Fibroblast of villous mesenchyme (primary cell): ENCODE measurements at places on chromosomes 1 and 21. TPM values are rescaled to one million over a fixed set of nuclear protein-coding genes. Genes with fewer than 3 reads are reported as not detected.

DNA sequence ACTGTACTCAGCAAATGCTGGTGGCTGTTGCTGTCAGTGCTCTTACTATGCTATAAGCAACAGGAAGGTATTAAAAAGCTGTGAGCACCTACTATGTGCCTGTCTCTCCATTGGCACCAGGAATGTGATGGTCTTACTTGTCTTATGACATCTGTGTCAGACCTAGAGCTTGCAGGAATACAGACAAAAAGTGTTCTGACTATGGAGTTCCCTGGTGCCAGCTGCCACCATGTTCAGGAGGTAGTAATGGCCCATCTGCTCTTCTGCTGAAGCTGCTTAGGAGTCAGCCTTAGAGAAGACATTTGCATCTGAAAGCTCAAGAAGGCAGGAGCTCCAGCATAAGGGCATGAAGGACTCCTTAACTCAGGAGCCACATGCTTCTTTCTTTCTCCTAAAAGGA, 52.3 kb downstream of the MAB21L3 start:
- no peak for DNase-seq

DNA sequence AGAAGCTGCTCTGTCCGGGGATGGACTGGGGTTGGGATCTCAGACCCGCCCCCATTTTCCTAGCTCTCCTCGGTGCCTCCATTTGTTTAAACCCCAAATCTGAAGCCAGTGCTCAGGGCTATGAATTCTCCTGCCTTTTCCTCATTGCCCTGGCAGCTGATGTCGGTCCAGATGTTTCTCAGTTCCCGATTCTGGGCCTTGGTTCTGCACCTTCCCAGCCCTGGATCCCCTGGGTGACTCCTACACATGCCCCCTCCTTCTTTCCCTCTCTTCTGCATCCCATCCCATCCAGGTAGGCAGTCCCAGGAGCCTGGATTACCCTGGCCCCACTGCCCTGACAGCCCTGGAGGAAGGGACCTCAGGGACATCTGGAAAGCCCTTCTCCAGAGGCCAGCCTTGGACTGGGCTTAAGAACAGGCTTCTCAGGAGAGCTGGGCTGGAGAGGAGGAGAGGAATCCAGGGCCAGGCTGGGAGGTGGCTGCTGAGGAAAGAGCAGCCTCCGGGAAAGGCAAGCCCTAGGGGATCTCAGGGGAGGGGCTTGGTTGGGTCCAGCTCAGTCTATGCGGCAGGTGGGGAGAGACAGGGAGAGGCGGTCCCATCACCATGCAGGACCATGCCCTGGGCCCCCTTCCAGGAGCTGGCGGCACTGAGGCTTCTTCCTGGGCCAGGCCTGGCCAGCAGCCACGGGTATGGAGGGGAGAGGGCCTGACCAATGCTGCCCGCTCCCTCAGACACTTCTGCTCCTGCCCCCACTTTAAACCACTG, 6.8 kb upstream of the EPS8L3 start:
- no peak for DNase-seq

- no peak for DNase-seq
These were observed 29.4 kb upstream of the LRRN2 start for GRCh38 chr1:204714861-204715511.

DNA sequence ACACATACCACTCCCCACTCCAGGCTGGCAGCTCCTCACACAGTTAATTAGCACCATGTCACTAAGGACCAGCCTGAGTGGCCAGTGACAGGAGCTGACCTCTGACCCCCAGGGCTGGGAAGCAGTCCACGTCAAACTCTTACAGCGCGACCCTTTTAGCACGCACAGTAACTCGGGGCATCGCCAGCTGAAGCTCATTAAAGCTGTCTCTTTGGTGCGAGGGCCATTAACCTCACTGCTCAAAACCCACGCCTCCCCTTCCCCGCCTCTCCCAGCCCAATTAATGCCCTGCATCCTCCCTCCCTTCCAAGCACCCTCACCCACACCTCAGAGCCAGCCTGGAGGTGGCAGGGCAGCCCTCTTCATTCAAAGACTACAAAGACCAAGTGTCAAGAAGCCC, 31.7 kb downstream of the DMAP1 start:
- DNase-seq = no peak

DNA sequence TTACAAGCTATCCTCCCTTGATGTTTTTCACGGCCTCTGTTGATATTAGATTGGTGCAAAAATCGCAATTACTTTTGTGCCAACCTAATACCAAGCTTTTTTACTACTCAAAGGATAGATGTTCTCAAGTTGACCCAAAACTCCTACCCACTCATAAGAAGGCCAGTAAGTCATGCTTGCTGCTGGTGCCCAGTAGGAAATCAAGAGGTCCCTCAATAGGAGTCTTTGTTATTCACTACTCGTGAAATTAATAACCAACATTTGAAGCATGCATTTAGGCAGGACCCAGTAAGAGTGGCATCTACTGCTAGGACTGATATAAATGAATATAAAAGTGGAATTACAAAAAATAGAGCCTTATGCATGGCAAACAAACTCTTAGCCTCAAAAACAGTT, 52.6 kb downstream of the APP start:
- no peak for DNase-seq

DNA sequence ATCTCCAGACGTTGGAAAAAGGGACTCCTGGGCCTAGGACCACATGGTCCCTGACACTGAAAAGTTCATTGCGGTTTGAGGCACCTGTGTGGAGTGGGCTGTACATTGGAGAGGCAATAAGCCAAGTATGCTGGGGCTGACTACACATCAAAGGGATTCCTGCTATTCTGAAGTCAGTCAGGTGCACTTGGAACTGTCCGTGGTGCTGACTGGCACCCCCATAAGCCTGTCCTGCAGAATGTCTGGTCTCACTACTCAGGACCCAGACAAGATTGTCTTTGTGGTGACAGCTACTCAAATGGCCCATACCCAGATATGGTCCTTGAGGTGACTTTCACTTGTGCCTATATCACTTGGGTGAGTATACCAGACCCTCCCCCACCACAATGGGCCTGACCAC, 150.6 kb downstream of the RWDD3 start:
- peak; percentile 1 for DNase-seq

- DNase-seq = no peak
These were observed 159.0 kb upstream of the GALNT2 start for GRCh38 chr1:229907884-229908638.

GRCh38 chr1:95534985-95535384, 301.0 kb downstream of the RWDD3 start:
- no peak for DNase-seq

DNA sequence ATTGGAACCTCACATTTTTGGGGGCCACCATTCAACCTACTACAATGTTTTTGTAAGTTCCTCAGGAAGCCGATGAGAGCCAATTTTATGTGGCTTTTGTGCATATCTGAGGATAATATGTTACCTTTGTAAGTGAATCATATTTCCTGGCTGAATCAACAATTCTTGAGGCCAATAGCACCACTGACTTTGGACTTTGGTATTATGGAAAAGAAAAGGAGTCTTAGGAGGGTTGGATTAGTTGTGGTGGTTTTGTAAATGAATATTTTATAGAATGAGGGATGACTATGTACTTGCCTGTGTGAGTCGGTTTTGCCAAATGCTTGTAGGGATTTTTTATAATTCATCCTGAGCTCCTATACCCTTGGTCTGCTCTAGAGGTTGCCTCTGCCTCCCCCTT, 181.5 kb upstream of the HMGB4 start:
- no peak for DNase-seq

DNA sequence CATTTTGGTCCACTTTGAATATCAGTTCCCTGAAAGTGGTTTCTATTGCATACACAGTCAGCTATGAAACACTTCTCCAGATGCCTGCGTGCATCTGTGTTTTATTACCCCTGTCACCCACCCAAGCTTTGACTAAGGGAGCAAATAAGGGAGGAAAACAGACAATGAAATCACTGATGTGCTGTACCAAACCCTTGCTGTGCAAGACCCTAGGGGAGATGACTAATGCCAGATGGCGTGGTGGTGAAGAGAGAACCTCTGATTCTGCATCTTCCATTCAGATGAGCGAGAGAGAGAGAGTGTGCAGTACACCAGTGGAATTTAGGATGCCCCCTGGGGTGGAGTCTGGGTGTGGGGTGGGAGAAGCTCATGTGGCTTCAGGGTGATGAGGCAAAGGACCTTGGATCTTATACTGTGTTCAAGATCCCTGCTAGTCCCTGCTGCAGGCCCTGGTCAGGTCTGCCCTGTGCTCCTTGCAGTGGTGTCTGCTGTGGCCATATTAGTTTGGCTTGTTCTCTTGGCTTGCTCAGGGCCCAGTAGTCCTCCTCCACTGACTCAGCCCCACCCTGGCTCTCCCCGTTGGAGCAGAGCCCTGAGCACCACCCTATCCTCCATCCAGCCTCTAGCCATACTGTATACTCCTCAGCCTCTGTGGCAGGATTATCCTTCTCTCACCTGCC, 18.5 kb downstream of the CLCA1 start:
- DNase-seq = peak; percentile 75

DNA sequence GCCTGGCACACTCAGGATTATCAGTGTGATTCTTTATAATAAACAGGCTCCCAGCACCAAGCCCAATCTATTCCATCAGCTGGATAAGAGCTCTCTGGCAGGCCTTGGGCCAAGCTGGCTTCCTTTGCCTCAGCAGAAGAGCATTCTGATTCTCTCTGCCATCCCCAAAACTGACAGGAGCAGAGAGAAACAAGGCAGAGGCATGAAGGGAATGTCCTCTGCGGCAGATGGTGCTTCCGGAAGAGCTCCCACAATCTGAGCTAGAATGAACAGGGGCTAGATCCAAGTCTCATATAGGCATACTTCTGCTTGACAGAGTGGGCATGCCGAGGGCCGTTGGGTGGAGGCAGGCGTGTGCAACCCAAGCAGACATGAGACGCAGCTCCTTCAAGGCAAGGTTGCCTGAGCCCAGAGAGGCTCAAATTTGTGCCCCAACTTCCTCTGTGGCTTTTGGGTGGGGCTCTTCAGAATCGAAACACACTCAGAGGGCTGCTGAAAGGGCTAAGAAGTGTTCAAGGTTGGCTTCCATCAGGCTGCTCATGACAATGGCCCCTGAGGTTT, 4.0 kb downstream of the CAPN2 start:
- peak; percentile 74 for DNase-seq

DNA sequence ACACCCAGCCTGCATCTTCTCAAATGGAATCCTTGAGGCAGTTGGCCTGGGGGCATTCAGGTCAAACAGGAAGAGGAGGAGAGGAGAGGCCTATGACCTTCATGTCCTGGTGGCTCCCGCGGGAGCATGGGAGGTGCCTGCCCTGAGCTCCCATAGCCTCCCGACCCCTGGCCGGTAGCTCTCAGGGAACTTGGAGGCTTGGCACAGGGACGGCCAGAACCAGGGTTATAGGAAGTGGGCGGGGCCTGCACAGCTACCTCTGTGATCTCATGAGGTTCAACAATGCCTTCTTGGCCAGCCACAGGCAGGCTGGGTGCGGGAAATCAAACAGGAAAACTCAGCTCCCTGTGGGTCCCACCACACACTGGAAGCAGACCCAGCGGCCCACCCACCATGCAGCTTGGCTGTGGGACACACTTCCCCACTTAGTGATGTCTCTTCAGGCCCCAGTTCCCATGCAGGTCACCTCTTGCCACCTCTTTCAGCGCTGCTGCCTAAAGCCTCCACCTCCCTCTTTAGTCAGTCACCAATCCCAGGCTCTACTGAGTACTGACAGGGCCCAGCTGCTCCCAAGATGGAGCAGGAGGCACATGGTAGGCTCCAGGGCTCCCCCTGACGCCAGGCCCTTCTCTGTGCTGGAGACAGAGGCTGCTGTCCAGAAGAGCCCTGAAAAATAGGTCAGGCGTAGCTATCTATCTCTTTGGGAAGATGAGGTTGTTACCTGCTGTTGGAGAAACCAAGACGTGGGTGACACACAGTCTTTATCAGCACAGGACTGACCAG, at the start of gene SLFNL1:
Gene SLFNL1, minus strand, starts transcription at position 200 of the 783 bp plus-strand sequence. CDS start 1,065 bp downstream, outside the sequence.
- DNase-seq = peak; percentile 48

DNA sequence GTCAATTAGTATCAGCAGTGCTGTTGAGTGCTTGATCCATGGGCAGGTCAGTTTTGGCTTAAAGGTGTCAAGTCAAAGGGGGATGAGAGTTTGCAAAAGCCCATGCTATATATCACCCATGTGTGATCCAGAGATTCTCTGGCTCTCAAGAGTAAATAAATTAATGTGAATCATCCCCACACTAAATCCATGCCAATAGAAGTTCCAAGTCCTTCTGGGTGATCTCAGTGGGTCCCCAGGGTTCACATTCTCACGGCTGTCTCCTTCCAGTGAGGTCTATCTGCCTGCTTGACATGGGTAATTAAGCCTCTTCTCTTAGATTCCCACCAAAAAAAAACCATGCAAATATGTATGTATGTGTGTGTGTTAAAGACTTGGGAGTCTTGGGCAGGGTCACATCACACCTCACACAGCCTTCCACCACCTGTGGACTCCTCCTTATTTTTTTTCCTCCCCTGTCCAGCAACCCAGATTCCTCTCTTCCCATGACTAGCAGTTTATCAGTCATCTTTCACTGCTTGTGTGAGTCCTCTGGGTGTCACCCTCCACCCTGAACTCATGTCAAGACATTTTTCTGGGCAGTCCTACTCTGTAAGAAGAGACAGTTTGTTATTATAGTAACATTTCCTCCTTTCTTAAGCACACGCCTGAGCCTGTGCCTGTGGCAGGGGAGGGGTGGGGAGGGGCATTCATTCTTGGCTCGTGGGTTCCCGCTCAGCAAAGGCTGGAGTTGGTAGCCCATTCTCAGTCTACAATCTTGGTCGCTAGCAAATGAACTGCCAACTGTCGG, 14.3 kb upstream of the S100A11 start:
- DNase-seq = no peak

Gene DMRTA2
- total RNA-seq = 0.32 and 1.3 TPM in 2 replicates

Gene SMPDL3B
- not detected in 2 replicates for total RNA-seq

Gene RAB3B
- 58.9 and 77.3 TPM in 2 replicates for total RNA-seq

Gene CD244
- not detected in 2 replicates for total RNA-seq

Gene FCRL1
- not detected in 2 replicates for total RNA-seq

Gene CD101
- total RNA-seq = under 0.01 TPM in 2 replicates

Gene CTPS1
- total RNA-seq = 42.3 and 48.0 TPM in 2 replicates

Gene SLC44A3
- 1.7 and 1.9 TPM in 2 replicates for total RNA-seq

Gene PIGM
- total RNA-seq = 4.2 and 6.0 TPM in 2 replicates

Gene TRIM67
- total RNA-seq = not detected in 2 replicates
